GM13977 (cell line): ENCODE measurements at places on chromosomes 3 and 15.
A peak's percentile ranks its signal among the peaks of the same experiment; 100 is the strongest.

GRCh38 chr15:22956978-22957260, 23.2 kb downstream of the CYFIP1 start:
- no peak for DNase-seq

- no peak for DNase-seq
Observed at GRCh38 chr15:25733856-25734679, 129.1 kb downstream of the ATP10A start.

DNA sequence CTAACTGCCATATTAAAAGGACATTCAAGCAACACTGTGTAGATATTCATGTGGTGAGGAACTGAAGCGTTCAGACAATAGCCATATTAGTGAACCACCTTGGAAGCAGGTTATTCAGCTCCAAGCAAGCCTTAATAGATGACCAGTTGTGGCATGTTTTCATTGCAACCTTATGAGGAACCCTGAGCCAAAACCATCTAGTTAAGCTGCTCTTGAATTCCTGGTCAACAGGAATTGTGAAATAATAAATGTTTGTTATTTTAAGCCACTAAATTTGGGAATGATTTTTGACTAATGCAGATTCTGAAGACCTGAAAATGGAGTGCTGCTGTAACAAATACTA, 73.0 kb downstream of the SPRED1 start:
- DNase-seq = no peak

DNA sequence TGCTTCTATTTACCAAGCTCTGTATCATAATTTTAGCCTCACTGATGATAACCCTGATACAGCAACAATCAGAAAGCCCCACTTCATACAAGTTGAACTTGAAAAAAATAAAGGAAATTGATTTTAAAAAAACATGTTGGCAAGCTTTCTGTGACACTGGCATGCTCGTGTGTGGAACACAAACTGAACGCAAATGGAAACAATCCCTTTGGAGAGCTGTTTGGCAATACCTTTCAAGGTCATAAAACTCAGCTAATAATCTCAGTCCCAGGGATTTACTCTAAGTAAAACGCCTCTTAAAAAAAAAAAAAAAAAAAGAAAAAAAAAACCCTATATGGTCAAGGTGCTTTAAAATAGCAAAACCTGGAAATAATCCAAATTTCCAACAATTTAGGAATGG, 166.7 kb upstream of the BCL6 start:
- no peak for DNase-seq

DNA sequence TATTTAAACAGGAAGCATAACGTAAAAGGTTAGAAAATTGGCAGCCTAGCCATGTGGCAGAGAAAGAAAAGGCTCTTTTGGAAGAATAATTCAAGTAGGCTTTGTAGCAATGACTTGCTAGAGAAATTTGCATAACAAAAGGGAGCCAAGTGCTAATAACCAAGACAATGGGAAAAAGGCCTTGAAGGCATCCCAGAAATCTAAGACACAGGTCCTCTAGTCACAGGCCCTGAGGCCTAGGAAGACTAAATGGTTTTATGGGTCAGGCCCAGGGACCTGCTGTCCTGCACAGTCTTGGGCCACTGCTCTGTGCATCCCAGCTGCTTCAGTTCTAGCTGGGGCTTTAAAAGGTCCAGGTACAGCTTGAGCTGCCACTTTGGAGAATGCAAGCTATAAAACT, 78.5 kb downstream of the FGF7 start:
- DNase-seq = no peak

DNA sequence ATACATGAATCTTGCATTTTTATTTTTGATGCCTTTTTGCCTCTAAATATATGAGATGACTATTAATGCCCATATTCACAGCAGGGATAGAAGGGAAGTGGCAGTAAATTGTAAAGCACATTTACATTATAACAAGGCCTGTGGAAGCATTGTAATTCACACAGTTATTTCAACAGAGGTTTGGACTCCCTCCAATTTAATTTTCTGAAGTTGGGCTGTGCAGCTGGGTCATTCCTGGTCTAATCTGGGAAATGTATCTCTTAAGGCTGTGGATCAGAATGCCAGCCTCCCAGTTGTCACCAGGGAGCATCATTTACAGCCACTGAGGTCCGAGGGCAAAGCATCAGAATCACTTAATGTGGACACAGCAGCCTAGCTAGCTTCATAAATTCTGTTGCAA, 434.5 kb downstream of the MFSD1 start:
- DNase-seq = no peak

DNA sequence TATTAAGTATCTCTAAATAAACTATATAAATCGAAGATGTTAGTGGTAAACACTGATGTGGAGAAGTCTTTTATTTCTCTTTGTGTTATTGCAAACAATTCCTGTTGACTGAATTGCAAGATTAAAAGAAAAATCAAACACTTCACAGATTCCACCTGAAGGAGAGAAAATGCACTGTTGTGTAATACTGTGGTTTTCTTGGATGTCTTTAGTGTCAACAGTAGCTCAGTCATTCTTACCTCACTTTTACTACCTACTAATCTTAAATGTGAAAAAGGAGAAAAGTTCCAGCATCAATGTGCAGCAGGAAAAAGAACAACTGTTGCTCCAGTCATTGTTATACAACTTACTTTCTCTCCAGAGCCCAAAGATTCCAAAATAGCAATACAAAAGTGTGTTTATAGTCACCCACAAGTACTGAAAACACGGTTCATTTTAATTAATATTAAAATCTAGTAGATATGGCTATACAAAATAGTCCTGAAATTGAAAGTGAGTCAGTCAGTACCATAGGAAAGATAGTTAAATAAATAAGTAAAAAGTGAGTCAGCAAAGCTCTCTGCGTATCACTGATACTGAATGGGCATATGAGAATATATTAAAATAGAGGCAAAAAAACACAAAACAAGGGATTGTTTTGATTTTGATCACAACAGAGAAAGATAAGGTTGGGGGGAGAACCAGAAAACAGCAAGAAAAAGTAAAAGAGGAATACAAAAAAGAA, 90.5 kb upstream of the CSPG5 start:
- DNase-seq = no peak

DNA sequence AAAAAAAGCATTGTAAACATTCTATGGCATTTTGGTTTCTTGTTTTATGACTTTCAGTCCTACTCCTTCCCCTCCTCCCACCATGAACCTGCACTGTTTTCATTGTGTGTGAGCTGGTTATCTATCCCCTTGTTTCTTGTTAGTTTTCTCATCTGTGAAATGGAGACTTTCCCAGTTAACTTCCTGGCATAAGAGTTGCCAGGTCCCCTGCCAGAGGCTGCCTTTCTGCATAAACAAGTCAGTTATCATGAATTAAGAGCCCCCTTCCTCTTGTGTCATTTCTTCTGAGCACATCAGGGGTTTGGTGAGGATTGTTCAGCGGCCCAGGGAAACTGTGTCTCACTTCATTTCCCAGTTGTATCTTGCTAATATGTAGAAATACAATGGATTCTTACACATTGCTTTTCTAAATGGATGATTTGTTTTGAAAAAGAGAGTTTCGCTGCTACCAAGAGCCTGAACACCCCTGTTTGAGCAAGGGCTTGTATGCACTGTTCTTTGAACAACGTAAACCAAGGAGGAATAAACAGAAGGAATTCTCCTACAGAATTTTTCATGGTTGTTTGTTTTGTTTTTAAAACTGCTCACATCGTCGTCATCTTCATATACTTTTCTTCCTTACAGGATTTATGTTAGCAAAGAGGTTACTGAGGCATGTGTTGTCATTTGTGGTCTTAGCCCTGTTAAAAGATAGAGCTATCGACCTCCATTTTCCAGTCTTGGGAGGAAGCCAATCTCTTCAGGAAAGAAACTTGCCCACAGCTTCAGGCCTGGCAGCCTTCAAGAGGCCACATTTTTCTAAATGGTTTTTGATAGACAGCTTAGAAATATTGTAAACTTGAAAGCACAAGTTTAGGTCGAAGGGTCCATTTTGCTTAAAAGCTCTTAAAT, 144.6 kb upstream of the IL12A start:
- no peak for DNase-seq

GRCh38 chr15:41988896-41989572, 16.7 kb upstream of the EHD4 start:
- no peak for DNase-seq

DNA sequence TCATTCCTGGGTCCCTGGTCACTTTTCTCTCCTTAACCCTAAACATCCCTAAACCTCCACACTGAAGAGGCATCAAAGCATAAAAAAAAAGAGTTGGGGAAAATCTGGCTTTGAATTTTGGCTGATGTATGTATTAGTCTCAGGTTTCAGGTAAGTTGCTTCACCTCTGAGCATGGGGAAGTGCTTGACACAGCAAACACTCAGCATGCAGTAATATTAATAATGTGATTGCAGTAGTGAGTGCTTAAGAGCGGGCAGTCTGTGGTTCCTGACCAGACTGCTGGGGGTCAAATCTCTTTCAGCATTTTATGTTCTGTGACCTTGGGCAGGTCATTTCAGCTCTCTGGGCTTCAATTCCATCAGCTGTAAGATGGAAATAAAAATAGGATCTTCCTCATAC, 467.9 kb downstream of the SOX2 start:
- DNase-seq = no peak

DNA sequence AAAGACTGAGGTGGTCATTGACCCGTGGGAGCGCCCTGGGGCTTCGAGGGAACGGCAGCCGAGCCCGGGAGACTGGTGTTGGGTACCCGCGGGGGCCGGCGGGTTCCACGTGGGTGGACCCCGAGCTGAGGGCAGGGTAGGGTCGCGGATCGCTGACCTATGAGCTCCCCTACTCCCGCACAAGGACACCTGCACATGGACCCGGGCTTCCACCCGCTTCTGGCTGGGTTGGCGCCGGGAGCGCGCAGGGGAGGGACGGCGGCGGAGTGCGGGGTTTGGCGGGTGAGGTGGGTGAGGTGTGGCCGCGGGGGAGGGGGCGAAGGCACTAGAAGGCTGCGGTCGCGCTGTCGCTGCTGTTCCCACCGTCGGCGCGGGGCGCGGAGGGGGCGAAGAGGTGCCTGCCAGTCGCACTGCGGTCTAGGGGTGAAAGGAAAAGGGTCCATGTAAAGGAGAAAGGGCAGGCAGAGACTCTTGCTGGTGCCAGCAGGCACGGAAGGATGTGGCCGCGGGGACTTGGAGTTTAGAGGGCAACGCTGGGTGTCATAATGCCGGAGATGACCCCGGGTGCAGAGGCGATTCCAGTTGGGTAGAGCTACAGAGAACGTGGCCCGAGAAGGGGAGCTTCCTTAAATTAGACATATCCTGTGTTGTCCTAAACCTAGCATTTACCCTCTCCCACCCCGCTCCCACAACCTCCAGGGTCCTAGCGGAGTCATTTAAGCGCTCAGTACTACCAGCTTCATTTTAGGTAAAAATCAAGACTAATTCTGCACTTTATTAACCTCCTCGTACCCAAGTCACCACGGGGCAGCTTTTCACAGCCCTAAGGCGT, 245.9 kb upstream of the TOPAZ1 start:
- DNase-seq = peak; percentile 39

DNA sequence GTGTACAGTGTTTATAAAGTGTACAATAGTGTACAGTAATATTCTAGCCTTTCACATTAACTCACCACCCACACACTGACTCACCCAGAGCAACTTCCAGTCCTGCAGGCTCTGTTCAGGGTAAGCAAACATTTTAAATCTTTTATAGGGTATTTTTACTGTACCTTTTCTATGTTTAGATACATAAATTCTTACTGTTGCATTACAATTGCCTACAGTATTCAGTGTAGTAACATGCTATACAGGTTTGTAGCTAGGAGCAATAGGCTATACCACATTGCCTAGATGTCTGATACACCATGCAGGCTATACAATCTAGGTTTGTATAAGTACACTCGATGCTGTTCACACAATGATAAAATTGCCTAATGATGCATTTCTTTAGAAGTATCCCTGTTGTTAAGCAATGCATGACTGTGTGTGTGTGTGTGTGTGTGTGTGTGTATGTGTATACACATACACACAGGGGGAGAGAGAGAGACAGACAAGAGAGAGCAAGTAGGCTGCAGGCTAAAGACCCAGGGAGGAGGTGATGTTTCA, 72.5 kb upstream of the PRR23C start:
- DNase-seq = no peak

GRCh38 chr3:23752126-23752525, 53.6 kb upstream of the UBE2E1 start:
- DNase-seq = no peak

DNA sequence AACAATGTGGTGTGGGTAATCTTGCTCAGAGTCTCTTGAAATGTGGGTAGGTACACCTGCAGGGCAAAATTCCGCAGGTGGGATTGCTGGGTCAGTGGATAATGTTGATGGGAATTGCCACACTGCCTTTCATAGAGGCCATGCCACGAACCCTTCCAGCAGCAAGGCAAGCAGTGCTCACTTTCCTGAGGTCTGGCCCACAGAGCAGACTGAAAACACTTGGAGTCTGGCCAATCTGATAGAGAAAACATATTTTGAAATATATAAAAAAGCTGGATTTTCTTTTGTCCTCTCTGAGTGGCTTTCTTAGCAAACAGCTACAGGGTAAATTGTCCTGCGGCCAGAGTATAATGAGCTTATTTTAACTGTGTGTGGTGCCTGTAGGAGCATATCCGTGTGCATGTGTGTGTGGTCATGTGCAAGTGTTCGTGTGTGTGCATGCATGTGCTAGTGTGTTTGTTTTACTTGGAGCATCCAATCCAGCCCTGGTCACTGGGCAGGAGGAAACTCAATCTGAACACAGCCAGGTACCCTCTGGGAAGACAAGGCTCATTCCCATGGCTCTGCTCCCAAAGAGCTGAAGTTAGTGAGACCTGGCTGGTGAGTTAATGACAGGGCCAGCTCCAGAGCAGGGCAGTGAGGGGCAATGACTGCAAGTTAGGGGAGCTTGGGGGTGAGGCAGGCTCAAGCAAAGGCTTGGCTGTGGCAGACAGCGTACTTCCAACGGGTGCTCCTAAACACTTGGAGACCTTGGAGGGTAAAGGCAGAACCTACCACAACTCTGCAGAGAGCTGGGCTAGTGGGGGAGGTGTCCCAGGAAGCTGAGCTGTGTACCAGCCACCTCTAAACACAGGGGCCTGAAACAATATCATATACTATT, 91.3 kb downstream of the PLXNA1 start:
- no peak for DNase-seq

DNA sequence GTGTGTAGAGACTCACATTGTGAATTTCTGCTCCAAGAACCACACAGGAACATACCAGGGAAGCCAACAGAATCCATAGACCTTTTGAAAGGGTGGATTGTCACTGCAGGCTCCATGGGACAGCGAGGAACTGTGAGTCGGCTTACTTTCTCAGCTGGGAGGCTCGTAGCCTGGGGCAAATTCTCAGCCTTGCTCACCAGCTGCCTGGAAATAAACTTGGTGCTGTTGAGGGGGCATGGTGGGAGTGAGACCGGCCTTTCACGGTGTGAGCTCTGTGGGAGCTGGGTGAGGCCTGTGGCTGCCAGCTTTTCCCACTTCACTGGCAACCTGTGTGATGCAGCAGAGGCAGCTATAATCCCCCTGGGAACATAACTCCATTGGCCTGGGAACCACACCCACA, 146.6 kb upstream of the P2RY1 start:
- DNase-seq = no peak
